Activated CD4-positive, alpha-beta T cell treated with anti-CD3 and anti-CD28 coated beads, Interleukin-2, amount 50 U/mL, for 48 hours (primary cell): ENCODE measurements at places on chromosomes 6 and 20.

DNA sequence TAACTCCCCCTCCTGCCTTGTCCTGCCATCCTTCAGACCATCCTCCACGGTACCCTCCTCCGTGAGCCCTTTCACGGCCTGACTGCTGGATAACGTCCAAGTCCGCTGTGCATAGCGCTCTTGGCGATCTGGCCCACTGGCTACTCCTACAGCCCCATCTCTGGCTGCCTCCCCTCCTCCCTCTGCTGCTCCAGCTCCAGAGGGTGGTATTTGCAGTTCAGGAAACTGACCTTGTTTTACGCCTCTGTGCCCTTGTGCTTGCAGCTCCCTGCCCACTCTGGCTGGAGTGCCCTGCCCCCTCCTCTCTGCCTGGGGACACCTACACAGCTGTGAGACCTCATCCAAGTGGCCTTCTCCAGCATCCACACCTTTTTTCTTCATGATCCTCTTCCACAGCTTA, 6.5 kb upstream of the RREB1 start:
- no peak for DNase-seq

DNA sequence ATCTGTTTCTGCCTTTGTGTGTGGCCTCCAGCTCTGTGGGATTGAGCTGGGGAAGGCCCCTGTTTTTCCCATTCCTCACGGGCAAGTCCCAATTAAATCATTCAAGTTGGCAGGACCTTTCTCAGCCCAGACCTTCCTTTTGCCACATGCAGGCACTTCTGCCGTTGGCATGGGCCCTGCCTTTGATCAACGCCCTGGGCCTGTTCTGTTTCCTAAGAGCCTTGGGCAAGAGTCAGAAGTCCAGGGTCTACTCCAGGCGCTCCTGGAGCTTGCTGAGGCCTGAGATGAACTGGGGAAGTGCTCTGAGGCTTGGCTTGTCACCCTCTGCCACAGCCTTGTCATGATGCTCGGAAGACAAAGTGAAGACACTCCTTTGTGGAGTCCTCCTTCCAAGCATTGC, 7.1 kb downstream of the IP6K3 start:
- DNase-seq: no peak

GRCh38 chr6:12421596-12421995, 131.4 kb downstream of the EDN1 start:
- DNase-seq: no peak

GRCh38 chr6:55853008-55854001, 22.1 kb downstream of the BMP5 start:
- no peak for DNase-seq

DNA sequence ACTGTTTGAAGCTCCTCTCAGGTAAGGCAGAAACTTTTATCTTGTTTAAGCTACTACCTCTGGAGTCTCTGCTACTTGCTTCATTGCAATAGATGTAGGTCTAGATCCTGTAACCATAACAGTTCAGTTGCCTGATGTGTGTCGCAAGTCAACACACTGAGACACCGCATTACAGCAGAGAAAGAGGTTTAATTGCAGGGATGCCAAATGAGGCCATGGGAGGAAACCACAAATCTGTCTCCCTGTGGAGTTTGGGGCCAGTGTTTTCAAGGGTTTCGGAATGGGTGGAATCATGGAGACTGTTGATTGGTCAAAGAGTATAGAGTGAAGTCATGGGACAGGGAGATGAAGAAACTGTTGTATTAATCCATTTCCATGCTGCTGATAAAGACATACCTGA, 57.1 kb upstream of the RBM24 start:
- DNase-seq: no peak

- DNase-seq: no peak
Observed at GRCh38 chr6:97399208-97399607, 116.2 kb upstream of the MMS22L start.

- no peak for DNase-seq
Observed at GRCh38 chr20:37947943-37948342, 45.0 kb downstream of the VSTM2L start.

GRCh38 chr6:73509851-73510250, 11.0 kb downstream of the EEF1A1 start:
- no peak for DNase-seq

GRCh38 chr20:10042086-10042485, 7.3 kb downstream of the ANKEF1 start:
- DNase-seq: no peak

- DNase-seq: no peak
Observed at GRCh38 chr20:46831633-46832011, 63.0 kb upstream of the EYA2 start.

DNA sequence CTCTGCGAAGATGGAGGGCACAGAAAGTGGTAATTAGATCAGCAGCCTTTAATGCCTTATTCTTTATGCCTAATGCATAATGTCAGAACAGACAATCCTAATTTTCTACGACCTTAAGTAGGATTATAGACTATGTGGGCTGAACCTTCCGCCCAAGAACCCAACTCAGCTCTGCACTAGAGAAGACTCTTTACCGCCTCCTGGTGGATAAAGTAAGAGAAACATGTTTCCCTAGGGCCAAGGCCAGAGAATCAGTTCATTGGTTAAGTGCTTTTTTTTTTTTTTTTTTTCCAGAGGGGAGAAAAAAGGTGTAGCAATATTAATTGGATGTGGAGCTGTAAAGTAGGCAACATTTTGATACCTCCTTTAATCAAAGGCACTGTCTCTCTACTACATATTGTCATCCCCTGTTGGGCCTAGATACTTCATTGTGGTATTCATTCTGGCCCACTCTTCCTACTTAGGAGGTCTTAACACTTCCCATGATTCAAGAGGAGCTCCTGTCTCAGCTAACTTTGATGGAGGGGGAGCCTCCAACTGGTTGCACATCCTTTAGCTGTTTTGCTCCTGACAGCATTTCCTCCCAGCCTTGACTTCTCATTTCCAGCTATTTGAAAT, 124.9 kb upstream of the NRN1 start:
- DNase-seq: no peak

GRCh38 chr20:45890077-45890984, 677 bp downstream of the NEURL2 start:
- peak; percentile 67 for DNase-seq

DNA sequence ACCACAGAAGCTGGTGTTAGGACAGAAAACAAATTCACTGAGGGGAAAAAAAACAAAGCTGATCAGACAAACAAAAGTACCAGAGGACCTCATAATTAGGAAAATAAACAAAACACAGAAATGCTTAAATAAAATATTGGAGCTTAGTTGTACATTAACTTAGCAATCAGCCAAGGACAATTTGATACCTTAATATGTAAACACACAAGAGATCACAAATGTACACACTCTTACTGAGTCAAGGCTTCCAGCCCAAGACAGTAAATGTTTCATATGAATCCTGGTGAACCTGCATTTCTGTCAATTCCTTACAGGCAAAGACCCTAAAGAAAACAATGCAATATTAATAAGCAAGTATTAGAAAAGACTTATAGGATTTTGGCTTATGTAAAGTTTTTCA, 62.0 kb upstream of the SPTLC3 start:
- no peak for DNase-seq

DNA sequence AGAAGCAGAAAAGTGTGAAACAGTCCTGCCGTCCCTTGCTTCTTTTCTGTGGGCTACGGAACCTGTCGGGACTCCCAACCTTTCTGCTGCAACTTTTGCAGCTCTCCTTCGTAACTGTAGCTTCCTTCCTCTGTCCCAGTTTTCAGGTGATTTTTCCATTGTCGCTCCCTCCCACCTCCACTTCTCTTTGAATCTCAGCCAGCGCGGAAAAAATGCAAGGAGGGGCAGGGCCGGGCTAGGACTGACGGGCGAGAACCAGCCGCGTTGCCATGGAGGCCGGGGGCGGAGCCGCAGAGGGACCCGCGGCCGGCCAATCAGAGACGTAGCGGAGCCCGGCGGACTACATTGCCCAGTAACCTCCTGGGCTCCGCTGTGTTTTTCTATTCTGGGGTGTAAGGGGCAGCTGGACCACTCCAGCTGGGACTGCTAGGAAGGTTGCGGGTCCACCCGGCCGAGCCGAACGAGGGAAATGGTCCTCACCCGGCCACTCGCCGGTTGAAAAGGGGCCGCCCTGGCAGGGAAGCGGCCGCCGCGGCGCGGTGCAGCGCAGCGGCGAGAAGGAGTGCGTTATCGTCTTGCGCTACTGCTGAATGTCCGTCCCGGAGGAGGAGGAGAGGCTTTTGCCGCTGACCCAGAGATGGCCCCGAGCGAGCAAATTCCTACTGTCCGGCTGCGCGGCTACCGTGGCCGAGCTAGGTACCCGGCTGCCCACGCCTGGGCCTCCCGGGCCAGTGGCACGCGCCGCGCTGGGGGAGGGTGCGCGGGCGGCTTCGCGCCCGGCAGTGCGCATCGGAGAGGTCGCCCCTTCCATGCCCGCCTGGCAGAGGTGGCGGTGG, at the start of the genes CYP39A1 and SLC25A27:
Gene CYP39A1, minus strand, starts transcription at position 216 of the 836 bp plus-strand sequence. CDS start 236 bp downstream, outside the sequence.
Gene SLC25A27, plus strand, starts transcription at position 373 of the 836 bp plus-strand sequence. Its CDS starts 218 bp downstream, at position 591.
- DNase-seq: peak; percentile 85

GRCh38 chr6:31037169-31037568, 26.9 kb downstream of the MUC22 start:
- no peak for DNase-seq

DNA sequence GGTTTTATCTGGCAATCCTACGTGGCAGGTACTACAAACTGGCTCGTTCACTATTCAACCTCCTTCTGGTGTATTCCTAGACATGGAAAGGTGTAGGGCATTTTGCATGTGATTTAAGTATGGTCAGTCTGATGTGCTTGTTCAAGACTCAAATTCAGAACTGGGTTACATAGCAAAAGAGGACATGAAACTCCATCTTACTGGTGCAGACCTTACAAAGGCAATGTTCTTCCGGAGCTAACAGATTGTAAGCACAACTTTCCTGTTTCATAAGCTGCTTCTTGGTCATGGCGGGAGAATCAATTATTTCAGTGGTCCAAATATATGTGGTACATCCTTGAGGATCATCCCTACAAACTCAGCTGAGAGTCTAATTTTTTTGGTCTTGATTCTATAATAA, 703.4 kb downstream of the EPM2A start:
- no peak for DNase-seq

DNA sequence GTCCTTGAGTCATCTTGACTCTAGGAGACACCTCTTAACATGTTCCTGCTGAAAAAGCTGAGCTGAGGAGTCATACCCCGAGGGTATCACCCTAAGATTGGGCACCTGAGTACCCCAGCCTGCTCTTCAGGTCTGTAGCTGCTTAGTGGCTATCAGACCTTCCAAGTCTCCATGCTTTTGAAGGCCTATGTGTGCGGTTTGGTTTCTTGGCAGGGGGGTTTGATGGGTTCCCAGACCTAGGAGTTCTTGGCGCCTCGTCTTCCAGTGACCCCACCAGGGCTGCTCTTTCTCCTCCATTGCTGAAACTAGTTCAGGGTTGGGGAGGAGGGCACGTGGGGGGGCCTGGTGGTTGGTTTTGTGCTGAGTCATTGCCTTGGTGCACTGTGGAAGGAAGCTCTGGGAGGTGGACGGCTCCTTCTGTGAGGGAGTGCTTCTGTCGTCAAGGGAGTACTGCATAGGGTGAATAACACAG, 20.1 kb downstream of the IGF2R start:
- DNase-seq: no peak

- DNase-seq: no peak
Observed at GRCh38 chr20:1711826-1712601, 54.4 kb upstream of the SIRPG start.

DNA sequence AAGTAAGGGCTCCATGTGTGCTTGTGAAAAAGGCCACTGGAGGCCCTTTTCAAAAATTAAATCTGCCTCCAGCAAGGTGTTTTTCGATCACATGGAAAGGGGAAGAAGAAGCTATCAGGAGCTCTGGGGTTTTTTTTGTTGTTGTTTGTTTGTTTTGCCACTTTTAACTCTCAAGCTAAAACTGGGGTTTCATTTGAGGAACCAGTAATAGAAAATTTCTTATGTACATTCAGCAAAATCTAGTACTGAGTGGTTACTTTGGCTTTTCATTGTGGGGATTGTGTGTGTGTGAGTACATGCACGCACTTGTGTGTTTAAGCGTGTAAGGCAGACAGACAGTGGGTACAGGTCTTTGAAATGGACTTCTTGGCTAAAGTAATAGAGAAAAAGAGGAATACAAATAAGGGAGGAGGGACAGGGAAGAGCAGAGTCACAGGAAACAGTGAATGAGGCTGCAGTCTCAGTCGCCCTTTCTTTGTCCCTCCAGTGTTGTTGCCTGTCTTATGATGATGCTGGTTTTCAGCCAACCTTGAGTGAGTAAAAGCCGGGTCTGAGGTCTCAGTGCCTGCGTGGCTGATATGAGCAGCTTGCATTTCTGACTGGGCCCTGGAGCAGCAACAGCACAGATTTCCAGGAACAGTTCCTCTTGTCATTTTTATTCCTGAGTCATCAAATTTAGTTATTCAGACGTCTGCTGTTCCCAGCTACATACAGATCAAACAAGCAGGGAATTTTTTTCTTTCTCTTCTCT, 26.2 kb downstream of the SLC16A10 start:
- peak; percentile 33 for DNase-seq

DNA sequence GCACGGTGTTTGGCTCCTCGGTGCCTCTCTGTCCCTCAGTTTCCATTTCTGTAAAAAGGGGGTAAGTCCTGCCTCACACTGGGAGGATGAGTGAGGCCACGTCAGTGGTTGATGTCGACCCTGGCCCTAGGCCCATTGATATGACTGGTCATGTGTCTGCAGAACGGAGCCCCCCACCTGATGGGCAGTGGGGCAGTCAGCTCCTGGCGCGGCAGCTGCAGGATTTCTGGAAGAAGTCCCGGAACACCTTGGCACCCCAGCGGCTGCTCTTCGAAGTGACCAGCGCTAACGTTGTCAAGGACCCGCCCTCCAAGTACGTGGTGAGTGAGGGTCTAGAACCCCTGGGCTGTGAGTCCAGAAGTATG, 1.2 kb downstream of the SNX21 start:
- no peak for DNase-seq

GRCh38 chr20:19973961-19974629, 43.1 kb upstream of the NAA20 start:
- no peak for DNase-seq

- DNase-seq: no peak
Observed at GRCh38 chr6:448296-449056, 56.9 kb downstream of the IRF4 start.

DNA sequence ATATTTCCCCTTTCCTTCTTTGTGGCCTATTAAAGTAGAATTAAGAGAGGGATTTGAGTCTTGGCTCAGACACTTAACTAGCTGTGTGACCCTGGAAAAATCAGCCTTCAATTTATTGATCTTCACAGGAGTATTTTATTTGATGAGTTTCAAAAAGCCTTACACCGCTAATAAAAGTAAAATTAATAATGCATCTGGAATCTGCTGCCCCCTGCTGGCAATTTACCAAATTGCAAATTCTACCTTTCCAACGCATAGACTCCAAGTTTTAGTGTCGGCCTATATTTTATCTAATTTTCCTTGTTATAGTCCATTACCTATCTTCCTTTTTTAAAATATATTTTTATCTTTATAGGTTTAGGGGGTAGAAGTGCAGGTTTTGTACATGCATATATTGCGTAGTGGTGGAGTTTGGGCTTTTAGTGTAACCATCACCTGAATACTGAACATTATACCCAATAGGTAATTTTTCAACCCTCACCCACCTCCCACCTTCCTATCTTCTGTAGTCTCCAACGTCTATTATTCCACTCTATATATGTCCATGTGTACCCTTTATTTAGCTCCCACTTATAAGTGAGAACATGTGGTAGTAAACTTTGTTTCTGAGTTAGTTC, 46.3 kb downstream of the GOPC start:
- DNase-seq: peak; percentile 67

- DNase-seq: no peak
Observed at GRCh38 chr20:46562009-46562372, 11.5 kb upstream of the OCSTAMP start.

- no peak for DNase-seq
Observed at GRCh38 chr20:50584687-50585086, 74.5 kb downstream of the PTPN1 start.

GRCh38 chr6:114292431-114292830, 50.4 kb downstream of the HS3ST5 start:
- no peak for DNase-seq
